ENCODE measurements at places on chromosomes 16 and 17.

DNA sequence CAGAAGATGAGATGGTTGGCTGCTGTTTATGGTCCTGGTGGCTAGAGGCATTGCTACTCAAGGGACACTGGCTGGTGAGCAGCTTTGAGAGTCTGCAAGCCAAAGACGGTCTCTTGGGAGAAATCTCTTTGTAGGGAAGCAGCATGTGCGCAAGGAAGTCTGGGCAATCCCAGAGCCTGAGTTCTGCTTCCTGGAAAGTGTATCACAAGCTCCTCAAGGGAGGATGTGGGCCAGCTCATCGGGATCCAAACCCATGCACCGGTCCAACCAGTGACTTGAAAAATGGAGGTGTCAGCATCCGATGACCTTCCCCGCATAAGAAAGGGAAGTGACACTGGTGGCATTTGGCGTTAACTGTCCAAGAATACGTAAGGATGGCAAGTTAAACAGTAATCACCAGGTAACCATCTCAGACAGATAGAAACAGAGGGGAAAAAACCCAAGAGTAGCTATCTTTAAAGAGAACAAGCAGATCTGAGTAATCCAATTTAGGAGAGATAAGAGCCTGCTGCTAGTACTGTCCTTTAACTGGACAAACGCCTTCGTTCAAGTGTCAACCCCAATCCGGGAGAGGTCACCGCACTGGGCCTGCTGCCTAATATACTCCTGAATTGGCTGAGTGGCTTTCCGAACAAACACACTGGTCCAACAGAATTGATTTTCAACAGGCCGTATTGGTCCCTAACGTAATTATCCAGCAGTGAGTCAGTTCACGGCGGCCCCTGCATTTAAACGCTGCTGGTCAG is 303.0 kb upstream of the ZFHX3 start:
- DNase-seq, result no peak

DNA sequence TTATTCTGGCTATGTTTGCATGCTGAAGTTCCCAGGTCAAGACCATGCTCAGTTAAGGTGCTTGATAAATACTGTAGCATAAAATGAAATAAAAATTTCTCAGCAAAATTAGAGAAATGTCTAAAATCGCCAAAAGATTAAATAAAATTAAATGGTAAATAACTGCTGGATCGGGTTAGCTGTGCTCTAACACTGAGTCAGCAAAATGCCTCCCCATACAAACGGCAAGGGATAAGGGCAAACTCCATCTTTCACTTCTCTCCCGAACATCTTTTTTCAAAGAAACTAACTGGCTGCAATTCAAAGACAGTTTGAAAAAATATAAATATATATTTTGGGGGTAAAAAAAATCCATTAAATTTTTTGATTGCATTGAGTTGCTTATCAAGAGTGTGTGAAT is 162.2 kb upstream of the ZFHX3 start:
- no peak for DNase-seq

DNA sequence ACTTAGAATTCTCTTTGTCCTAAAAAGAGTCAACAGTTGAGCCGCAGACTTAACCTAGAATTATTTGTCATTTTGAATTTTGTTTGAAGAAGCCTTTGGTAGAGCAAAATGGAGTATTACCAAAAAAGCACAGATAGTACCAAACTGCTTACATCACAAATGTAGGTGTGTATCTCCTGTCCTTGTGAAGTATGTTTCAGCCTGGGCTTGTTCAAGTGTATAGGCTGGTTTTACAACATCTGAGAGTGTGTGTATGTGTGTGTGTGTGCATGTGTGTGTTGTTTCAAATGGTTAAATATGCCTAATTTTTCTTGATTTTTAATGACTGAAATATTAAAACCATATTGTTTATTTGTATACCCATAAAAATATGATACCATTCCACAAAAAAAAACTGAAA is 188.7 kb upstream of the AXIN2 start:
- no peak for DNase-seq

- DNase-seq, result no peak
Measured at GRCh38 chr17:75096082-75096625, 8.4 kb downstream of the SLC16A5 start.

GRCh38 chr16:51141541-51141940 is 9.5 kb downstream of the SALL1 start:
- no peak for DNase-seq

DNA sequence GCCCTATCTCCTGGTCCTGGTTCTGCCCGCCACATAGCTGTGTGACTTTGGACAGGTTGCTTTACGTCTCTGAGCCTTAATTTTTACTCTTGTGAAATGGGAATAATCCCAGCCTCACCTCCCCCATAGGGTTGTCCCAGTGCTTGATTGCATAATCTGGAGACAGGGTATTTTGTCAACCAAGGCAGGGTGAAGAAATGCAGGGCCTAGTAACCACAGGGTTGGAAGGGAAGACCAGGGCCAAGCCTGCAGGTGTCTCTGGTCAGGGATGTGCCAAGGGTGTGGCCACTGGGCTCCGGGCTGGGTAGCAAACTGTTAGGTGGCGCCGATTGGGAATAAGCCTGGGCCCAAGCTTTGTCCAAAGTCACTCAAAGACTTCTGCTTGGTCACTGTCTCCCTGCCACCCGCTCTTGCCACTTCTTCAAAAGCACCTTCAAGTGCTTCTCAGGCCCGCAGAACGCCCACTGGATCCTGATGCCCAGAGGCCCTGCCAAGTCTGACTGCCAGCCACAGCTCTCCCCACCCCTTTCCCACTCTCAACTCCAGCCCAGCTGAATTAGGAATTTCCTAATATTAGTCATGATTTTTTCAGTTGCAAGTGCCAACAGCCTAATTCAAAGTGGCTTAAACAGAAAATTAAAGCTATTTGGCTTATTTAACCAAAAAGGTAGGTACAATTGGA is 20.6 kb upstream of the COL1A1 start:
- DNase-seq, result no peak

DNA sequence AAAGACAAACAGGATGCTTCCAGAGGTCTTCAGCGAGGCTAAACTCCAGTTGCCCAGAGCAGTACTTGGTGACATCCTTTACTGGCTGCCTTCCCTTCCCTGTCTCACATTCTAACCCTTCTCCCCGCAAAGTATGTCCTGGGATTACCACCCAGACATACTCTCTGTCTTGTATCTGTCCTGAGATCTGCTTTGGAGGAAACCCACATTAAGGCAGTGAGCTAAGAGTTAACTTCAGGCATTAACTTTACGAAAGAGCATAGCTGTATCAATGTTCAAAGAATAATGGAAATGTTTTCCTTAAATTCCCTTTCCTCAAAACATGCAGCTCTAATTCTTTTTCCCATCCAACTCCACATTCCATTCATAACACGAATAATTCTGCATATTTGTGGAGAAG is 385.2 kb downstream of the NPIPA8 start:
- DNase-seq, result no peak
